ENCODE measurements at places on chromosomes 1 and 21.

DNA sequence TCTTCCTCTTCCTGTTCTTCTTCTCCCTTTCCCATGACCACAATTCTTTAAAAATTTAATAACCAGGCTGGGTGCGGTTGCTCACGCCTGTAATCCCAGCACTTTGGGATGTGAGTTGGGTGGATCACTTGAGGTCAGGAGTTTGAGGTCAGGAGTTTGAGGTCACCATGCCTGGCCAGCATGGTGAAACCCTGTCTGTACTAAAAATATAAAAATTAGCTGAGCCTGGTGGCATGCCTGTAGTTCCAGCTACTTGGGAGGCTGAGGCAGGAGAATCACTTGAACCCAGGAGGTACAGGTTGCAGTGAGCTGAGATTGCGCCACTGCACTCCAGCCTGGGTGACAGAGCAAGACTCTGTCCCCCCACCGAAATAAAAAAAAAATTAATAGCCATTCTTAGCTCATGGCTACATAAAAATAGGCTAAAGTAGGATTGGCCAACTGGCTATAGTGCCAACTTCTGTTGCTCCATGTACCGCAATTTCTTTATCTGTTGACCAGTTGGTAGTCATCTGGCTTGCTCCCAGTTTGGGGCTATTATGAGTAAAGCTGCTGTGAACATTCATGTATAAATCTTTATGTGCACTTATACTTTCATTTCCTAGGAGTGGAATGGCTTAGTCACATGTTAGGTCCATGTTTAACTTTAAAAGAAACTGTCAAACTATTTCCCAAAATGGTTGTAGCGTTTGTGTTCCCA, 136.3 kb downstream of the PEX14 start:
- no peak for DNase-seq

GRCh38 chr21:26881504-26882228, 36.5 kb upstream of the ADAMTS1 start:
- DNase-seq: no peak

GRCh38 chr1:153968408-153968807, 706 bp downstream of the CREB3L4 start:
- DNase-seq: no peak

DNA sequence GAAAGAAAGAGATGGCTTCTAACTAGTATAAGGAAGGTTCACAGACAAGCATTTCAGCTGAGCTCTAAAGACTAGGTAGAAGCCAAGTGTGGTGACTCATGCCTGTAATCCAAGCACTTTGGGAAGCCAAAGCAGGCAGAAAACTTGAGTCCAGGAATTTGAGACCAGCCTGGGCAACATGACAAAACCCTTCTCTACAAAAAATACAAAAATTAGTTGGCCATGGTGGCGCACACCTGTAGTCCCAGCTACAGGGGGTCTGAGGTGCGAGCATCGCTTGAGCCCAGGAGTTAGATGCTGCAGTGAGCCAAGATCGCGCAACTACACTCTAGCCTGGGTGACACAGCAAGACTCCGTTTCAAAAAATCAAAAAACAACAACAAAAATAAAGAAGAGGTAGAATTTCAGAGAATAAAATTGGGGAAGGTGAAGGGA, 27.8 kb downstream of the FBXO42 start:
- DNase-seq: no peak

All from cerebellar nuclear complex (tissue), 1 donor.